ENCODE measurements at places on chromosomes 1 and 21. TPM values are rescaled to one million over a fixed set of nuclear protein-coding genes. Genes with fewer than 3 reads are reported as not detected.

The CREG1 gene
- 41.7 TPM for total RNA-seq

The KCNJ10 gene
- 0.14 TPM for total RNA-seq

The INTS3 gene
- 117 TPM for total RNA-seq

The SAMSN1 gene
- 0.27 TPM for total RNA-seq

The LRRC39 gene
- 1.7 TPM for total RNA-seq

The PEX11B gene
- 27.2 TPM for total RNA-seq

- DNase-seq, result no peak
- H3K27me3 ChIP-seq, result no peaks in the 10 kb centered on the region
- peaks cover 53% of the 10 kb centered on the region for H3K4me1 ChIP-seq
- no peak overlapping the region for H3K4me3 ChIP-seq
Observed at GRCh38 chr1:192846950-192847349, 38.1 kb downstream of the RGS2 start.

- H3K4me1 ChIP-seq, result peaks cover 8% of the 10 kb centered on the region
- no peak overlapping the region for H3K4me3 ChIP-seq
- no peak for DNase-seq
- H3K27me3 ChIP-seq, result no peaks in the 10 kb centered on the region
- no peaks in the 10 kb centered on the region for H3K36me3 ChIP-seq
Observed at GRCh38 chr1:240486611-240487010, 125.3 kb downstream of the GREM2 start.

DNA sequence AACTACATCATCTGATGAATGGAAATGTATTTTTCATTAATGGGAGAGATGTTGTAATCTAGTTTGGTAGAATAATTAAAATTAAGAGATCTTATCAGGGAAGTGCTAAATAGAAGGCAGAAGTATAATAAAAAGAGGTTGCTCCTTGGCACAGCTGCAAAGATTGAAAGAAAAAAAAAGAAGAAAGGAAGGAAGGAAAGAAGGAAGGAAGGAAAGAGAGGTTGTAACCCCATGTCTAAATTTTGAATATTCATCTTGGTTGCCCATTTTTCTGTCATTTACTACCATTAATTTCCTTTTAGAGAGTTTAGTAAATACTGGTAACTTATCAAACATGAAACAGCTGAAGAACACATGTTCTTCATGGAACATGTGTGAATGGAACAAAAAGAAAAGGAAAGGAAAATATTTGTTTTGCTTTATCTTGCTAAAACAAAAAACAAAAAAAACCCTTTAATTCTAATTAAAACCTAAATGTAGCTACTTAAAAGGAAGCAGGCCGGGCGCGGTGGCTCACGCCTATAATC lies 10.5 kb upstream of the MDM4 start:
- H3K36me3 ChIP-seq, result no peaks in the 10 kb centered on the region
- no peak for DNase-seq
- peak overlapping the region; percentile 92 for H3K4me3 ChIP-seq

DNA sequence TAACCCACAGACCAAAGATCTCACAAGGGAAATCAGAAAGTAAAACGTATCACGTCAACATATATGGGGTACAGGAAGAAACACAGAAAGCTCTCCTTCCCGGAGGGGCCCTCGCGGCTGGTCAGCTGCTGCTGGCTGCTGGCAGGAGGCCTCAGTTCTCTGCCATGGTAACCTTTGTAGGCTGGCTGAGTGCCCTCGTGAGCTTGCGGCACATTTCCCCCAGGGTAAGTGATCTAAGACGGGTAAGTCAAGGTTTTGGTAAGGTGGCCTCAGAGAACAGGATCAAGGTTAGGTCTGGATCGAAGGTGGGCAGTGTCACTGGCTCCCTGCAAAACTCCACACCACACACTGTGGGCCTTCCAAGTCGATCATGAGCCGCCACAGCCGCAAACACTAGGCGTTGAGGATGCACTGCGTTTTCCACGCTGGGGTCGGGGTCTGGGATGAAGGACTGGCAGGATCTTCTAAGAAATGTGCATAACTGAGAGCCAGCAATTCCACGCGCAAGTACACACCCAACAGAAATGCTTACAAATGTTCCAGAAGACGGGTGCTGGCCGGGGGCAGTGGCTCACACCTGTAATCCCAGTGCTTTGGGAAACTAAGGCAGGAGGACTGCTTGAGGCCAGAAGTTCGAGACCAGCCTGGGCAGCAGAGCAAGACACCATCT lies 33.9 kb downstream of the WDR4 start:
- no peaks in the 10 kb centered on the region for H3K4me1 ChIP-seq
- peaks cover 41% of the 10 kb centered on the region for H3K36me3 ChIP-seq
- no peak overlapping the region for H3K27ac ChIP-seq
- H3K27me3 ChIP-seq, result no peaks in the 10 kb centered on the region
- H3K4me3 ChIP-seq, result no peak overlapping the region

- no peaks in the 10 kb centered on the region for H3K36me3 ChIP-seq
- no peak overlapping the region for H3K4me3 ChIP-seq
- H3K27me3 ChIP-seq, result no peaks in the 10 kb centered on the region
- peaks cover 16% of the 10 kb centered on the region for H3K4me1 ChIP-seq
Observed at GRCh38 chr1:10904396-10905358, 107.8 kb upstream of the TARDBP start.

- no peak overlapping the region for H3K4me3 ChIP-seq
- no peak overlapping the region for H3K27ac ChIP-seq
- no peak for DNase-seq
- no peaks in the 10 kb centered on the region for H3K27me3 ChIP-seq
- peaks cover 22% of the 10 kb centered on the region for H3K36me3 ChIP-seq
Observed at GRCh38 chr1:27906759-27907158, 28.0 kb upstream of the SMPDL3B start.

- no peak for DNase-seq
- peaks cover 47% of the 10 kb centered on the region for H3K36me3 ChIP-seq
- H3K4me1 ChIP-seq, result peaks cover 10% of the 10 kb centered on the region
- no peaks in the 10 kb centered on the region for H3K27me3 ChIP-seq
- H3K27ac ChIP-seq, result no peak overlapping the region
- no peak overlapping the region for H3K4me3 ChIP-seq
Observed at GRCh38 chr21:32757804-32758203, 13.8 kb downstream of the PAXBP1 start.

GRCh38 chr1:168466714-168467131 lies 77.1 kb downstream of the XCL2 start:
- H3K4me3 ChIP-seq, result no peak overlapping the region
- peaks cover under 1% of the 10 kb centered on the region for H3K36me3 ChIP-seq
- H3K4me1 ChIP-seq, result peaks cover 45% of the 10 kb centered on the region
- H3K27ac ChIP-seq, result no peak overlapping the region
- H3K27me3 ChIP-seq, result peaks cover 3% of the 10 kb centered on the region

DNA sequence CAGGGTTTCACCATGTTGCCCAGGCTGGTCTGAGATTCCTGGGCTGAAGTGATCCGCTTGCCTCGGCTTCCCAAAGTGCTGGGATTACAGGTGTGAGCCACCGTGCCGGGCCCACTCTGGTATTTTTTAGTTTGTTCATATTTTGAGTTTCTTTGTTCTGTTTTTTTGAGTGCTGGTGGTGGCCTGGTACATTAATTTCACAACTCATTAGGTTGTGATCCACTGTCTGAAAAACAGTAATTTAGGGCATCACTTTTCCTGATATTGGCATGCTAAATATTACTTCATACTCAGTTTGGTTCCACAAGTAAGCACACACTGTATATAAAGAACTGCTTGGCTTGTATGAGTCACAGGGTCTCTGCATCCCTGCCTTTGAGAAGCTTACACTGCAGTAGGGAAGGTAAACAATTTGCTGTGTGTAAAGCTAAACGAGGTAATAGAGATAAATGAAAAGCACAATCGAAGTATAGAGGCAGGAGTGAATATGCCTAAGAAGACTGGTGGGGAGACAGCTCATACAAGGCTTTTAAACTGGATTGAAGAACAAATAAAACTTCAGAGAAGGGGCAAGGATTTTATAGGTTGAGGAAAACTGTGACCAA lies 7.7 kb downstream of the SNX27 start:
- H3K4me1 ChIP-seq, result peaks cover 29% of the 10 kb centered on the region
- H3K36me3 ChIP-seq, result no peaks in the 10 kb centered on the region
- H3K27ac ChIP-seq, result peak overlapping the region; percentile 30
- H3K27me3 ChIP-seq, result no peaks in the 10 kb centered on the region

- peak overlapping the region; percentile 62 for H3K27ac ChIP-seq
- no peak for DNase-seq
- peaks cover 81% of the 10 kb centered on the region for H3K4me1 ChIP-seq
- no peaks in the 10 kb centered on the region for H3K27me3 ChIP-seq
- H3K4me3 ChIP-seq, result no peak overlapping the region
Observed at GRCh38 chr1:51736702-51737101, 119.8 kb downstream of the OSBPL9 start.

DNA sequence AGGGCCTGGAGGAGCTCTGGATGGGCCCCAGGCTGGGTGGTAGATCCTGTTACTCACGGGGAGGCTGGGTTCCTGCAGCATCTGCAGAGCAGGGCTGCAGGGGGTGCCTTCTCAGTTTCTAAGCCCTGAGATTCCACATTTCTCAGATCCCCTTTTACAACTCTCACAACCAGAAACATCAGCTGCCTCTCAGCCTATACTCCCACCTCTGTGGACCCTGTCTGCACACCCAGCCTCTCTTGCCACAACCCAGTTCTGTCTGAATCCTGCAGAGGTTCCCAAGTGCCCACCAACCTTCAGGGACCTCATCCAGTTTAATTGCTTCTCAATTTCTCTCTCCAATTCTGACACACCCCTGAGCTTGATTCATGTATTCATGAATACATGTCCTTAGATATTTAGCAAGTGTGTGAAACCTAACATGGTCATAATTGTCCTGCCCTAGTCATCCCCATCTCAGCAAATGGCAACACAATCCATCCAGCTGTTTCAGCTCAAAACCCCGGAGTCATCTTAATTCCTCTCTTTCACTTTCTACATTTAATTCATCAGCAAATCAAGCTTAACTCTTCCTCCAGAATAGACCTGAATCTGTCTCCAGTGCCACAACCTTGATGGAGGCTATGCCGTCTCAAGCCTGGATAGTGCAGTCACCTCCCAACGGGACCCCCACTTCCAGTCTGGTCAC lies 57.0 kb upstream of the NEK2 start:
- H3K4me1 ChIP-seq, result peaks cover 12% of the 10 kb centered on the region
- no peaks in the 10 kb centered on the region for H3K27me3 ChIP-seq
- no peaks in the 10 kb centered on the region for H3K36me3 ChIP-seq
- H3K4me3 ChIP-seq, result no peak overlapping the region
- DNase-seq, result no peak

DNA sequence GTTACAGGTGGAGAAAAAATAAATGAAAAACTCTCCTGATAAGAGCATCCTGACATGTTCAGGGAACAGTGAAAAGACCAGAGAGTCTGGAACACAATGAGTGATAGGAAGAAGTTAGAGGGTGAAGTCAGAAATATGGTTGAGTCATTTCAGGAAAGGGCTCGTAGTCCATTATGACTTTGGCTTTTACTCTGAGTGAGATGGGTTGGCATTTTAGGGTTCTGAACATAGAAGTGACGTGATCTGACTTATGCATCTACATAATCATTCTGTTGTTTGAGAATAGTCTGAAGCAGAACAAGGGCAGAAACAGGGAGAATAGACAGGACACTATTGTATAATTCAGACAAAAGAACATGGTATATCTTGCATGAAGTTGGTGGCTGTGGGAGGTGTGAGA lies 5.8 kb downstream of the HMCN1 start:
- peaks cover 16% of the 10 kb centered on the region for H3K4me1 ChIP-seq
- H3K27ac ChIP-seq, result no peak overlapping the region
- H3K27me3 ChIP-seq, result no peaks in the 10 kb centered on the region
- H3K36me3 ChIP-seq, result peaks cover 14% of the 10 kb centered on the region

DNA sequence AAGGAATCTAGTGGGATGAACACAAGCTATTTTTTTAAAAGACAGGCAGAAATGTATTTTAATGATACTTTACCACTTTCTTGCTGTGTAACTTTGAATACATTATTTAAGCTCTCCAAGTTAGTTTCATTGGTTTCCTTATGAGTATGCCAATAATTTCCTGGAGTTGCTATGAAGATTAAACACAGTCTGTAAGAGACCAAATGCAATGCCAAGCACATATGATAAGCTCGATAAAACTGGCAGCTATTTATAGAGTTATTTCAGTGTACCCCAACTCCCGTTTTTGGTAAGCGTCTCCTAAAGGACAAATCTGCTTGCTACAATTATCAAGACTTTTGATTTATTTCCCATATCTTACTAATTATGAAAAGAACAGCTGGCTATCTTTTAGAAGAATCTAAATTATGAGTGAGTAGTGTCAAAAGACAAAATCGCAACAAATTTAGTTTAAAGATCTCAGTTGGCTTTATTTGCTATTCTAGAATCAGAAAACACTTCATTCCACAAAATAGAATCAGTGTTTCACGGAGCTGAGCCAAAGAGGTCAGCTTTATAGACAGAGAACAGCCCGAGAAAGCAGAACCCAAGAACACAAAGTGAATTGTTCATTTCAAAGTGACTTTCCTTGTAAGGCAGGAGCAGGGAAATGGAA lies 7.2 kb upstream of the MAP10 start:
- no peak overlapping the region for H3K27ac ChIP-seq
- DNase-seq, result no peak
- H3K27me3 ChIP-seq, result no peaks in the 10 kb centered on the region
- H3K4me3 ChIP-seq, result no peak overlapping the region
- peaks cover 6% of the 10 kb centered on the region for H3K4me1 ChIP-seq

- H3K27ac ChIP-seq, result no peak overlapping the region
- peaks cover 3% of the 10 kb centered on the region for H3K36me3 ChIP-seq
- no peaks in the 10 kb centered on the region for H3K27me3 ChIP-seq
Observed at GRCh38 chr1:182795563-182796228, 6.1 kb downstream of the NPL start.

- no peak overlapping the region for H3K27ac ChIP-seq
- no peaks in the 10 kb centered on the region for H3K36me3 ChIP-seq
- no peaks in the 10 kb centered on the region for H3K4me1 ChIP-seq
- peaks cover 9% of the 10 kb centered on the region for H3K27me3 ChIP-seq
- H3K4me3 ChIP-seq, result no peak overlapping the region
Observed at GRCh38 chr1:240217403-240217802, 125.7 kb downstream of the FMN2 start.

DNA sequence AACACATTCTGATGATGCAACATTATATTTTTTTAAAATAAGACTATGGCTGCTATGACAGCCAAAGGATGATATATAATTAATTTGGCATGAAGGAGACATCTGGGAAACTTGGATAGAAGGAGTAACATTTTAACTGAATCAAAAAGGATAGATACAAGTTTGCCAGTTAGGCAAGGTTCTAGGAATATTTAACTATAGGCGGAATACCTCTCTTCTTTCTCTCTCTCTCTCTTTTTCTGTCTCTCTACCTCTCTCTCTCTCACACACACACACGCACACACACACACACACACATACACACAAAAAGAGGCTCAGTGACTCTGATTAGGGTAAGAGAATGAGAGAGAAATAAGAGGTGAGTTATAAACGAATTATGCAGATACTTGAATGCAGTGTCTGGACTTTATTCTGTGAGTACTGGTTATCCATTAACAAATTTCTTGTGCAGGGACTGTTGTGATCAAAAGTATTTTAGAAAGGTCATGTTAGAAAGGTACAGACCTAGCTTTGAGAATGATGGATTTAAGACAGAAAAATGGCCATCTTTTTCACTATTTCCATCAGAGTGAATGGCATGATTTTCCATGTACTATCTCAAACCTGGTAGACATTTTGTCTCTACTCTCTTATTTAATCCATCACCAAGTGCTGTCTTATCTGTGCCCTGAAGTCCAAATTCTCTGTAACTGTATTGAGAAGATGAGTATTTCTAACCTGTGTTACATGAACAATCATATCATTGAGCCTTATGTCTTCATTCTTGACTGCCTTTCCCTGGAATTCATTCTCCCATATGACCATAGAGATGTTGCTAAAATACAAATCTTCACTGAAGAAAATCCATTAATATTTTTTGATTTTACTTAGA lies 1106.9 kb upstream of the ADGRL4 start:
- H3K36me3 ChIP-seq, result peaks cover 10% of the 10 kb centered on the region
- no peak overlapping the region for H3K27ac ChIP-seq
- H3K4me1 ChIP-seq, result no peaks in the 10 kb centered on the region
- no peak overlapping the region for H3K4me3 ChIP-seq

GRCh38 chr1:172394141-172394751 lies 26.2 kb upstream of the C1orf105 start:
- peak overlapping the region; percentile 7 for H3K4me3 ChIP-seq
- peak overlapping the region; percentile 97 for H3K27ac ChIP-seq
- H3K4me1 ChIP-seq, result peaks cover 90% of the 10 kb centered on the region
- DNase-seq, result no peak
- H3K27me3 ChIP-seq, result no peaks in the 10 kb centered on the region

Data from mesothelial cell of epicardium (in vitro differentiated cells).